Astrocyte of the spinal cord (primary cell): ENCODE measurements at places on chromosomes 12 and 14.

DNA sequence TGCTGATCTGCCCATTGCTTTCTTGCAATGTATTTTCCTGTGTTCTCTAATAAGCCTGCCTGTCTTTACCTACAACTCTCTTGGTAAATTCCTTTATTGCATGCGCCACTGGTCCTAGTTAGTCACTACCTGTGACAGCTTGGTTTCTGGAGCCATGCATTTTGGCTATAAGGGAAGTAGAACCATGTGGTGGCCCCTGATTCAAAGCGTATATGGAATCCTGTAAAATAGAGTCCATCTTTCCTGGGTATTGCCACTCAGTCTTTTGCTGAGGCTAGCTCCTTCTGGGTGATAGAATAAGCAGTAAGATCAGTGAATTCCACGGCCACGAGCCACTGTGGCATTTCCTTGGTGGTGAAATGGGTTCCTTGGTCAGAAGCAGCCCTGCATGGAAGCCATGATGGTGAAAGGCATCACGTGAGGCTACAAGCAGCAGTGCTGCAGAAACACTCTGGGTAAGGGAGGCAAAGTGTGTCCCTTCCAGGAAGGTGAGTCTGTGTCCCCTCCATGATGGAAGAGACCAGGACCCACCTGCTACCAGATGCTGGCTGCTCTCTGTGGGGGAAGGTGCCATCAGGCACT is 19.6 kb downstream of the TNFAIP2 start:
- DNase-seq: no peak

GRCh38 chr12:28883406-28883997 is 265.6 kb upstream of the FAR2 start:
- no peak for DNase-seq

- no peak for DNase-seq
Observed at GRCh38 chr12:21992823-21993222, 51.6 kb upstream of the ABCC9 start.

DNA sequence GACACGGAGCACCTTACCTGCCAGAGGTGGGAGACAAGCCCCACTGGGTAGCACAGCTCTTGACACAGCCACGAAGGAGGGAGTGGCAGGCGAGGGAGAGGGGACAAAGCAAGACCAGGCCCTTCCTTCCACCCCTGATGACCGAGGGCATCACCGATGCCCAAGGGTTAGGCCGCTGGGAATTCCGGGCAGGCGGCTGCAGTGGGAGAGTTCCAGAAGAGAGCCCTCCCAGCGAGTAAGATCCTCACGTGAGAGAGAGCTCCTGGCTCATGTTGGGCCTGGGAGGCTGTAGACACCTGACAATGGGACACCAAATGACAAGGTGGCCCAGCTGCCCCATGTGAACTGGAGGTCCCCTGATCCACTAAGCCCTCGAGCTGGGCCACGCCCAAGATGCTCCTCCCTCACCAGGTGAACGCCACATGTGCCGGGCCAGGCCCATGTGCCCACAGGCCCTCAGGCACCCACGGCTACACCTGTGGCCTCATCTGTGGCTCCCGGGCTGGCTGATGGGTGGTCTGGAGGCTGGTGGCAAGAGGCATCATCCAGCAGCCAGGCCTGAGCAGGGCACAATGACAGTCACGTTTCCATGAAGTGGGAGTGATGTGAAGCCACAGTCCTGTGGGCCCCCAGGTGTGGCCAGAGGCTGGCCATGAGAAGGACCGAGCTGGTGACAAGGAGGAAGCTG is 32.1 kb upstream of the C14orf180 start:
- no peak for DNase-seq

DNA sequence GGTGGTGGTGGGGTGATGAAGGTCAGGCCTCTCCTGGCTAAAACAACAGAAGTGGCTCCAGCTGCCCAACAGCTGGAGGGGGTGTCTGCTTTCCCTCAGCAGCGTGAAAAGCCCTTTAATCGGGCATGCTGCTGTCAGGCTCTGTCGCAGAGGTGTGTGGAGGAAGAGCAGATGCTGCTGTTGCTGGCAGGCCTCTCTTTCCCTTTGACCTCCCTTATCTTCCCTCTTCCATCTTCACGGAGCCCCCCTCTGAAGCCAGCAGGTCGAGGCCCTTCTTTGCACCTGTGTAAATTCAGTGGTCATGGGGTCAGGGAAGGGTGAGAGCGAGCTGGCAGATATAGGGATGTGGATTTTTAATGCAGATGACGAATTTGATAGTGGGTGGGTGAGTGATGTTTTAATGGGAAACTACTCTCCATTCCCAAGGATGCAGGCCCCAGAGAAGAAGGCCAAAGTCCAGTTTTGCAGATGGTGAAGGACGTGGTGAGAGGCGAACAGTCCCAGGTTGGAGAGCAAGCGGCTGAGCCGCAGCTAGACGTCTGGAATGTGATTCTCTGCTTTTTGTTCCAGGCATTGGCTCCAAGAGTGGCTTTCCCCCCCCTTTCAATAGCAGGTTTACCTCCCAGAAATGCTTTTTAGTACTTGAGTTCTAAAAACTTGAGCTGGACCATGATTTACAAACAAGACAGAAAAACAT is 64.0 kb downstream of the SMOC1 start:
- no peak for DNase-seq

DNA sequence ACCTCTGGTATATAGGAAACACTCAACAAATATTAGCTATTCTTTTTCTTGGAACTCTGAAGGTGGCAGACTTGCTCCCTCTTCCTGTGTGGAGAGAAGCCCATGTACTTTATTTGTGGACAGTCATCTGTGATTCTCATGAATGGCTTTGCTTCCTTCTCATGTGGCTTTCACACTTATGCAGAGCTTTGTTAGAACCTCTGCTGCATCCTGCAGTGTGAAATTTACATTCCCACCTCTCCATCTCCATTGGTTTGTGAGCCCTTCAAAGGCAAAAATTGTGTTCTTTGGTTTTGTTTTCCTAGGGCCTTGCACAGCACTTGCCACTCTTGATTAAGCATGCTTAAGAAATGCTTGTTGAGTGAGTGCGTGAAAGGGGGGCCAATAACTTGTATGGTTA is 51.9 kb downstream of the BICD1 start:
- DNase-seq: no peak

- no peak for DNase-seq
Observed at GRCh38 chr14:76546426-76547221, 170.7 kb downstream of the ESRRB start.

DNA sequence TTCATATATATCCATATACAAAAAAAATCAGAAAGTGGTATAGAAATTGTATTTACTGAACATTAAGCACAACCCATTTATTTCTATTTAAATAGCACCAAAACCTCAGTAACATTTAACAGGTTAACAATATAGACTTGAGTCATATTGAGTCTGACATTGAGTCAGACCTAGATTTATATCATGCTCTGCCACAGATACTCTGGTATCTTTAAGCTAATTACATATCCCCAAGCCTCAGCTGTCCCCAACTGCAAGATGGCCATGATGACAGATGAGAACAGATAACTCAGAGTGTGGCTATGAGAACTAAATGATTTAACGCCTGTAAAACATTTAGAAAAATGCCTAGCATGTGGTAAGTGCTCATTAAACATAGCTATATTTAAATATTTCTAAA is 40.3 kb downstream of the IFNG start:
- no peak for DNase-seq

GRCh38 chr14:90003526-90004307 is 48.0 kb downstream of the TDP1 start:
- DNase-seq: no peak

GRCh38 chr12:642633-643474 is 20.4 kb downstream of the NINJ2 start:
- peak; percentile 47 for DNase-seq

GRCh38 chr14:71143381-71144290 is 236.4 kb downstream of the PCNX1 start:
- DNase-seq: peak; percentile 80
